HL-60 (cell line): ENCODE measurements at places on chromosomes 13 and 19.

- no peak for DNase-seq
Observed at GRCh38 chr19:32171719-32172151, 173.7 kb upstream of the ZNF507 start.

GRCh38 chr19:2166741-2167738, 3.3 kb downstream of the DOT1L start:
- no peak for DNase-seq

GRCh38 chr13:67137044-67137735, 92.9 kb downstream of the PCDH9 start:
- DNase-seq = no peak

DNA sequence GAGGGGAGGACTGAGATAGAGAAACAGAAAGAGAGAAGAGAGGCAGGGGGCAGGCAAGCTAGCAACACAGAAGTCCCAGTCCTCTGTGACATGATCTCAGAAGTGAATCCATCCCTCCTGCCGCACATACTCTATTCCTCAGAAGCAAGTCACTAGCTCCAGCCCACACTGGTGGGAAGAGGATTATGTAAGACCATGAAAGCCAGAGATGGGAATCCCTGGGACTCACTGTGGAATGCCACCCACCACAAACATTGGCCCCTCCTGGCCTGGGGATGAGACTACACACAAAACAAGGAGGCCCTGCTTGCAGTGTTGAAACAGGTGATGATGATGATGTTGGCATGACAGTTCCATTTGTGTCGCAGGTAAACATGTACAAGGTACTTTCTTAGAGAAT, 419.9 kb downstream of the IRS2 start:
- DNase-seq = no peak

- no peak for DNase-seq
Observed at GRCh38 chr13:106151056-106151699, 384.3 kb downstream of the EFNB2 start.

- DNase-seq = no peak
Observed at GRCh38 chr13:25380741-25381324, 9.1 kb downstream of the ATP8A2 start.

GRCh38 chr19:45293682-45294081, 29.0 kb downstream of the CKM start:
- no peak for DNase-seq

GRCh38 chr19:2416321-2417097, 10.9 kb downstream of the TIMM13 start:
- no peak for DNase-seq

GRCh38 chr13:50387051-50387581, 371.9 kb downstream of the KCNRG start:
- DNase-seq = no peak

GRCh38 chr19:3114018-3114726, 20.0 kb downstream of the GNA11 start:
- no peak for DNase-seq

DNA sequence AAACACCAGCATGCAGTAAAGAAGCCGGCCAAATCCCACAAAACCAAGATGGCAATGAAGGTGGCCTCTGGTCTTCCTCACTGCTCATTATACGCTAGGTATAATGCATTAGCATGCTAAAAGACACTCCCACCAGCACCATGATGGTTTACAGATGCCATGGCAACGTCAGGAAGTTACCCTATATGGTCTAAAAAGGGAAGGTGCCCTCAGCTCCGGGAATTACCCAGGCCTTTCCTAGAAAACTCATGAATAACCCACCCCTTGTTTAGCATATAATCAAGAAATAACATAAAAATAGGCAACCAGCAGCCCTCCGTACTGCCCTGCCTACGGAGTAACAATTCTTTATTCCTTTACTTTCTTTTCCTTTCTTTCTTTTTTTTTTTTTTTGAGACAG, 21.1 kb upstream of the PLEKHF1 start:
- DNase-seq = no peak

DNA sequence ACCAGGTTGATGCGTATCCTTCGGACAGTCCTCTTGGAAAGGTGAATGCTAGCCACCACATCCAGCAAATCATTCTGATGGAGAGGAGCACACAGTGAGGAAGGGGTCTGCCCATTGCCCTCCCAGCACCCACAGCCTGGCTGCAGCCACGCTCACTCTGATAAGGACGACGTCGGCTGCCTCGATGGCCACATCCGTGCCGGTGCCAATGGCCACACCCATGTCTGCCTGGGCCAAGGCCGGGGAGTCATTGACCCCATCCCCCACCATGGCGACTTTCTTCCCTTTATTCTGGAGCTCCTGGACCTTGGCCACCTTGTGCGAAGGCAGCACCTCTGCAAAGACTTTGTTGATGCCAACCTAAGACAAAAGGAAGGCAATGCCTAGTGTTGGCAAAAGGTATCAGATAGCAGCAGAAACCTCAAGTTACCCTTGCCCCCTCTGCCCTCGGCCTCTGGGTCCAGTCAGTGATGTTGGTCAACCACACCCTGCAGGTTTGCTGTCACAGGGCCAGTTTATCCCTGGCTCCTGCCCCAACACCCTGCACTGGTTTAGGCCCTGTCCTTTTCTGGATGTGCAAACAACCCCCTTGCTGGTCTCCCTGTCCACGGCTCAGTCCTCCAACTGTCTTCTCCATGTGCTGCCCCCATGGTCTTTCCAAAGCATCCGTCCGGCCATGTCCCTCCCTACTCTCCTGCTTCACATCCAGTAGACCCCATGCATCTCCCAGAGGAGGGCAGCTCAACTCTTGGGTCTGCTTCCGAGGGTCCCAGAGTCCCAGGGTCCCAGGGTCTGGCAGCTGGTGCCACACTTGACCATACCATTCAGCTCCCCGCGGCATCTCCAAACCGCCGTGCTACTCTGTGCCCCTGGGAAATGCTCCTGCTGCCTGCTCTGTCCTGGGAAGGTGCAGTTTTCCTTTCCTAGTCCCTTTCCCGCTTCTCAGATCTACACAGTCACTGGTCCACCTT, 73.6 kb downstream of the ATP7B start:
- no peak for DNase-seq

DNA sequence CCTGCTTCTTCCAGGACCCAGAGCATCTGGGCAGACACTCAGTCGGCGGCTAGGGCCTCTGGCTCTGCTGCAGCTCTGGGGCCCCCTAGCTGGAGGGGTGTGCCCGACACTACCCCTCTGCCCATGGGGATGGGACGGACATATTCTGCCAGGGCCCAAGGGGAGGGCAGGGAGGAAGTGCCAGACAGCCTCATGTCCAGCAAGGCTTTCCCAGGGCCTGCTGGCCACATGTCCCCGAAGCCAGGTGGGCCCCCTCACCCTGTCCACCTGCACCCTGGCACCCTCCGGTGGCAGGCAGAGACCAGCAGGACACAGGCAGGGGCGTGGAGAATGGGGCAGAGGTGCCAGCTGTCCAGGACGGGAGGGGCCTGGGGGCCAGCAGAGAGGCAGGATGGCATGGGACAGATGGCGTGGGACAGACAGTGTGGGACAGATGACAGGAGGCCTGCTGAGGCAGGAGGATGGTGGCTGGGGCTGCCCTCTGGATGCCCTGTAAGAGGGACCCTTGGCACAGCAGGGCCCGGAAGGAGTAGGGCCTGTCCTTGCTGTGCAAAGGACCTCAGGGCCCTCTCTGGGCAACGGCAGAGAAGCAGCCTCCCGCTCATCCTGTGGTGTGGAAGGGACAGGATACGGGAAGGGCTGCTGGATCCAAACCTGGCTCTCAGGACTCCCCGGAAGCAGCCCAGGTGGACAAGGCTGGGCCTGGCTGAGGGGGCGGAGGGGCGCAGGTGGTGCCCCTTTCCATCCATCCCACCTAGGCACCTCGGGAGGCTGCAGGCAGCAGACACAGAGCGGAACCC, 29.1 kb downstream of the CEBPG start:
- peak; percentile 62 for DNase-seq

DNA sequence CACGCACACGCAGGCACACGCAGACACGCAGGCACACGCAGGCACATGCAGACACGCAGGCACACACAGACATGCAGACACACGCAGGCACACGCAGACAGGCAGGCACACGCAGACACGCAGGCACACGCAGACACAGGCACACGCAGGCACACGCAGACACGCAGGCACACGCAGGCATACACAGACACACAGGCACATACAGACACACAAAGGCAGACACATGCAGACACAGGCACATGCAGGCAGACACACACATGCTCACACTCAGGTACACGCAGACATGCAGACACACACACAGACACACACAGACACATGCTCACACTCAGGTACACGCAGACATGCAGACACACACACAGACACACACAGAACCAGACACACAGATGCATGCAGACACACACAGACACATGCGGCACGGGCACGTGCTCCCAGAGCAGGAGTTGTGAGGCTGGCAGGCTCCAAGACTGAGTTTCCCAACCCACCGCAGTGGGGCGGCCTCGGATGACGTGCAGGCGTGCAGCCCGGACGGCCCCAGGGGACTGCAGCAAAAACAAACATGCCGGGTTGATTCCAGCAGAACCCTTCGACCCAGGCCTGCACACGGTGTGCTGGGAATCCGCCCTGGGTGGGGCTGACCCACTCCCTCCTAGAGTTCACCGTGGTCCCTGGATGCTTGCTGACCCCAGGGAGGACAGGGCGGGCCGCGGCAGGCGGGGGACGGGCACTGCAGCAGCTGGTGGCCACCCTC, 100.0 kb downstream of the GADD45B start:
- DNase-seq = no peak

GRCh38 chr13:103833294-103833852, 767.2 kb upstream of the SLC10A2 start:
- DNase-seq = no peak

DNA sequence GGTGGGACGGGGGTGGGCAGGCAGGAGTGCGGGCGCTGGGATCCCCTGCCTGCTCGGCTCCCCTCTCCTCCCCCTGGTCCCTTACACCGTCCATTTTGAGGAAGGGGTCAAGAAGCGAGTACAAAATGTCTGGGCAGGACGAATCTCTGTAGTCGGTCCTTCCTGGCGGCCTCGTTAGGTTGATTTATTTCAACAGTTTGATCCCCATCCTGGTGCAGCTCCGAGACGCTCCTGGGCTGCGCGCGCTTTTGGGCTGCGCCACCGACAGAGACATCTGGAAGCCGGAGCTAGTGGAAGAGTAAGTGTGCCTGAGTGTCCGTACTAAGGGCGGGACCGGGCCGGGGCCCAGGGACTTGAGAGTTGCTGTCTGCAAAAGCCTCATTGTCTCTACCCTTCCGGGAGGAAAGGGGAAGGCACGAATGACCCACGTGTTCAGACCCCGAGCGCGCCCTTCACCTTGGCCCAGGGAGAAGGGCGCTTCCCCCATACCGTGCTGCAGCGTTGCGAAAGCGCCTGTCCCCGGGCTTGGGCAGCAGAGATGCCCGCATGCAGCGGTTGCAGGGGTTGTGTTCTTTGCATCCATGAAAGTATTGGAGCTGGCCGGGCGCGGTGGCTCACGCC, 1.8 kb downstream of the ZNF114 start:
- DNase-seq = peak; percentile 84

DNA sequence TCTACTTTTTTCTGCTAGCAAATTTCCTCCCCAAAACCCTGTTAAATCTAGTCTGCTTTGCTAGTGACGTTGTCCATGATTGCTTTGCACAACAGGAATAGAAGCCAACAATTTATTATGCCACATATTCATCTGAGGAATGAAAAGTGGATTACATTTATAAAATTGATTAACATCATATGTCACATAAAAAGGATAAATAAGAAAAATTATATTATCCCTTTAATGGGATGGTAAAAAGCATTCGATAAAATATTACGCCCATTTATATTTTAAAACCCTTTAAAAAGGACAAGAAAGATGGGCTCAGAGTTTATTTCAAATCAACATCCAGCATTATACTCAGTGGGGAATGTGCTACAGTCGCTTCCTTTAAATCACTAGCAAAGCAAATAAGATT, 991.7 kb downstream of the DIAPH3 start:
- DNase-seq = no peak

- no peak for DNase-seq
Observed at GRCh38 chr19:46739290-46739771, 6.5 kb upstream of the FKRP start.

DNA sequence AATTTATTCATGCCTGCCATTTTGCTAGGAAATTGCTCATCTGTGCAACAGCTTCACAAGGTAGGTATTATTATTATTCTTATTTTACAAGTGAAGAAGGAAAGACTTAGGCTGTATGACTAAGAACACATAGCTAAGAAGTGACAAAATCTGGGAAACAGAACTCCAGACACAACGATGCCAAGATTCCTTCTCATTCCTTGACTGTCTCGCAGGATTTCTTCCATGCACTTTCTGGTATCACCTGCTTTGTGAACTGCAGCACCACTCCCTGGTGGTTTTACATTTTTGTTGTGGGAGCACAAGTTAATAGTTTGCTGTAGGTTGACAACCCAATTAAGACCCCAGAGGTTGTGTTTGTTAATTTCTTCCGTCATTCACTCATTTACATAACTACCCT, 188.5 kb downstream of the LACC1 start:
- DNase-seq = no peak

GRCh38 chr19:53308339-53308811, 25.2 kb upstream of the ZNF845 start:
- DNase-seq = no peak

DNA sequence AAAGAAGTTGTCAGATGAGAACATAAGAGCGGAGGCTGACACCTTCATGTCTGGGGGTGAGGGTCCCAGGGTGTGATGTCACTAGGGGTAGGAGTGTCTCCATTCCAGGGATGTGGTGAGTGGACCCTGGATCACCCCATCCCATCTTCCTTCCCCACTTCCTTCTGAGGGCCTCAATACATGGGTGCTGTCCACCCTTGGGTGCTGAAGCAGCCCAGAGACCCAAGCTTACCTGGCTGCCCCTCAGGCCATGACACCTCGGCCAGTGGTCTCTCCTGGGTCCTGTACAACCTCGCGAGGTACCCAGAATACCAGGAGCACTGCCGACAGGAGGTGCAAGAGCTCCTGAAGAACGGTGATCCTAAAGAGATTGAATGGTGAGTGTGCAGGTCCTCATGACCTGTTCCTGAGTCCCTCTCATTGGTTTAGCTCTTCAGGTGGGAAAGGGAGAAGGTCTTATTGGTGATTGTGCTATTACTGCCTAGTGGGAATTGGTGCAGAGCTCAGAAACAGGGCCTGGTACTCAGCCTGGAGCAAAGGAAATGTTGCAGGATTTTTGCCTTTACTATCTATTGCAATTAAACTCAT, 37.7 kb upstream of the CYP4F8 start:
- DNase-seq = no peak

- DNase-seq = no peak
Observed at GRCh38 chr13:69291292-69291906, 816.2 kb upstream of the ATXN8OS start.

DNA sequence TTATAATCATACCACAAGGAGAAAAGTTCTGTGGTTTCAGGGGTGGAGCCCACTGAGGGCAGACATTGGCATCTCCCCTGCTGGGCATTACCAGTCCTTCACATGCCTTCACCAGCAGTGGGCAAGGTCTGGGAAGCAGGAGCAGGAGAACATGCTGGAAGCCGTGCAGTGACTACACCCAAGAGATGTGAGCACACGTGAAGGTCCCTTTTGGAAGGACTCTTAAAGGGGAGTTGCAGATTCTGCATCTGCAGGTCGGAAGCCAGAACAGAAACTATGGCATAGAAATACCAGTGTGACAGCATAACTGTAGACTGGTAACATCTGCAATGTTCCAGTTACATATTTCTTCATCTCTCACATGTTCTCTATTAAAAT, 26.9 kb upstream of the KL start:
- DNase-seq = no peak
